A172 (cell line): ENCODE measurements at places on chromosomes 1 and 21. TPM values are rescaled to one million over a fixed set of nuclear protein-coding genes. Genes with fewer than 3 reads are reported as not detected.

The ANGPTL3 gene
- not detected in 2 replicates for total RNA-seq

The OR11L1 gene
- not detected in 2 replicates for total RNA-seq

The MAP3K21 gene
- 5.9 and 8.7 TPM in 2 replicates for total RNA-seq

The LENEP gene
- total RNA-seq: not detected in 2 replicates

The PADI3 gene
- total RNA-seq: 2.1 and 5.4 TPM in 2 replicates

DNA sequence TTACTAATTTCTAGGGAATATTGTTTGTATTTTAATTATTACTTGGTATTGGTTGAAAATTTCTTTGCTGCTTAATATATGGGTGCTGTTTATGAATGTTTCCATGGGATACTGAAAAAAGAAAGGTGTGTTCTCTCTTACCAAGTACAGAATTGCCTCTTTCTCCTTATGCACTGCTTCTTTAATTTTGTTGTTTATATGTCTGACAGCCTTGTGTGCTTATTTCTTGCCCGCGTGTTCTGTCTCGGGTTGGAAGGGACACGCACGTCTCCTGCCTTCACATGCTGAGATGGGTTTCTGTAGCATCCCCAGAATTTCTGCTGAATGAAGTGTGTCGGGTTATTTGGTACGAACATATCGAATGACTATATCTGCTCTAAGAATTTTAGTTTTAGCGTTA lies 51.1 kb downstream of the AGPAT3 start:
- no peak for DNase-seq

DNA sequence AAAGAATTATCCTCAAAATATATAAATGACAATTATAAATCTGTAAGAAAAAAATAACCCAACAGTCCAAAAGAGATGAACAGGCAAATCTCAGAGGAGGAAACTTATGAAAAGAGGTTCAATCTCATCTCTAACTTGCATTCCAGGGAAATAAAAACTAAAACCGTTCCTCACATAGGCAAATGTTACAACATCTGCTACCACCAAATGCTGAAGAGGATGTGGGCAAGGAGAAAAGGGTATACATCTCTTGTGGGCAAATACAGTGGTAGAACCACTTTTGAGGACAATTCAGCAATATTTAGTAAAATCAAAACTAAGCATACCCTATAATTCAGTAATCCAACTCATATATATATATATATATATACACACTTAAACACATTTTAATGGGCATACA lies 33.7 kb upstream of the SGIP1 start:
- DNase-seq: no peak

- no peak for DNase-seq
Observed at GRCh38 chr1:19423130-19423529, 62.2 kb downstream of the CAPZB start.
